IMR-90 (cell line): ENCODE measurements at places on chromosomes 7 and 10.

GRCh38 chr10:124987788-124988187 is 45.9 kb downstream of the ZRANB1 start:
- DNase-seq, result no peak

DNA sequence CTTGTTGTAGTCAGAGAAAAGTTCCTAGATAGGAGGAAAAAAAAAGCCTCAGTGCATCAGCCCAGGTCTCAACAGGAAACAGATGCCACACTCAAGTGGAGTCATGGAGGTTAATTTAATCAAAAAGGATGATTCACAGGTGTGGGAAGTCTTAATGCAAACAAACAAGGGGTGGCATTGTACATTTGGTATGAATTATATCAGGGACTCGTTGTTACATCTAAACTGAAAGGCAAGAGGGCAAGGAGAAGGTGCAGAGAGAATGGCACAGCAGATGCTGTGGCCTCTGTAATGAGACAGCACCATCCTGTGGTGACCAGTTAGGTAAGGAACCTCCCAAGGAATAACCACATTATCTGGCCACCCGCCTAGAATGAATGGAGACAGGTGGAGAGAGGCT is 133.7 kb downstream of the PTPRZ1 start:
- DNase-seq, result no peak

GRCh38 chr7:159032753-159033472 is 111.8 kb downstream of the VIPR2 start:
- DNase-seq, result no peak

- no peak for DNase-seq
Observed at GRCh38 chr7:134434701-134435100, 24.2 kb downstream of the AKR1B1 start.
